Caki2 (cell line): ENCODE measurements at places on chromosomes 2 and 18. TPM values are rescaled to one million over a fixed set of nuclear protein-coding genes. Genes with fewer than 3 reads are reported as not detected.

The VIT gene
- 0.98 TPM in 1 of 2 replicates, not detected in the other for total RNA-seq

DNA sequence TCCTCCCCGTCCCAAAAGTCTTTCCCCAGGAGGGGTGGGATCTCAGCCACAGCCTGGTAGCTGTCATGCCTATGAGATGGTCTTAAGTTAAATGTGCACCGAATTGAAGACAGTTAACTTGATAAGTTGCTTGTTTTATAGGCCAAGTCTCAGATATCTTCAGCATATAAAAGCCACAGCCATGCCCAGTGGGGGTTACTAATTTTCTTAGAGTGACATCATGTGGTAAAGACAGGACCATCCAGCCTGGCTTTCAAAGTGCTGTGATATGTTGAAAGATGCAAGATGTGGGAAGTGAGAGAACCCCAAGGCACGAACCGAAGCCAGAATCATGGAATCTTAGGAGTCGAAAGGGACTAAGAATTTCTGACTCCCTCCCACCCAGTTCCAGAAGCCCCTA lies 42.1 kb upstream of the FAM124B start:
- no peak for DNase-seq

GRCh38 chr2:166238176-166238575 lies 110.4 kb upstream of the SCN1A start:
- DNase-seq, result no peak

- no peak for DNase-seq
Observed at GRCh38 chr2:75800456-75800855, 89.7 kb upstream of the GCFC2 start.

DNA sequence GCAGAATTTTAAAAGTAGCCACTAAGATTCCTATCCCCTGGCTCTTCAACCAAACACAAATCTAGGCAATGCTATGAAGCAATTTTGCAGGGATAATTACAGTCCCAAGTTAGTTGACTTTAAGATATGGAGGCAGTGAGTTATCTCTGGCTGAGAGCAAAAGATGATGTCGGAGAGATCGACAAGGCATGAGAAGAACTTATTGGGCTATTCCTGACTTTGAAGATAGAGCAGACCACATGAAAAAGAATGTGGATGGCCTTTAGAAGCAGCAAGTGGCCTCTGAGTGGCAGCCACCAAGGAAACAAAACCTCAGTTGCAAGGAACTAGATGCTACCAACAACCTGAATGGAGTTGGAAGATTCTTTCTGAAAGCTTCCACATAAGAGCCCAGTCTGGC lies 58.2 kb upstream of the PPM1B start:
- DNase-seq, result no peak
